ENCODE measurements at places on chromosomes 2 and 18.

DNA sequence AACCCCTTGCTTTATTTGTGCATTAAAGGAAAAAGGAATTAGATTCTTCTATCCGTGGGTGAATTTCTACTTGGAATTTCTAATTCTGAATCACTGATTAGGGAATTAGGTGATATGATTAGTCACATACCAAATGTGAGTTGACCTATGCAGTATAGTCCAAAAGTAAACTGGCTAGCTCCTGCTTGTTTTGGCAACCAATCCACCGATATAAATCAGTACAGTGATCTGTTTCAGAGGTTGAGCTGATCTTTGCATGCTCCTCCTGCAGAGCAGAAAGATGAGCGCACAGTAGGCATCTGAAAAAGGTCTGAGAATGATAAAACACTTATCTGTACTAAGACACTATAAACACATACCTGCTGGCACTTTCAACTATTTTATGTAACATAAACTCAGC lies 86.6 kb downstream of the LRP1B start:
- DNase-seq: no peak

DNA sequence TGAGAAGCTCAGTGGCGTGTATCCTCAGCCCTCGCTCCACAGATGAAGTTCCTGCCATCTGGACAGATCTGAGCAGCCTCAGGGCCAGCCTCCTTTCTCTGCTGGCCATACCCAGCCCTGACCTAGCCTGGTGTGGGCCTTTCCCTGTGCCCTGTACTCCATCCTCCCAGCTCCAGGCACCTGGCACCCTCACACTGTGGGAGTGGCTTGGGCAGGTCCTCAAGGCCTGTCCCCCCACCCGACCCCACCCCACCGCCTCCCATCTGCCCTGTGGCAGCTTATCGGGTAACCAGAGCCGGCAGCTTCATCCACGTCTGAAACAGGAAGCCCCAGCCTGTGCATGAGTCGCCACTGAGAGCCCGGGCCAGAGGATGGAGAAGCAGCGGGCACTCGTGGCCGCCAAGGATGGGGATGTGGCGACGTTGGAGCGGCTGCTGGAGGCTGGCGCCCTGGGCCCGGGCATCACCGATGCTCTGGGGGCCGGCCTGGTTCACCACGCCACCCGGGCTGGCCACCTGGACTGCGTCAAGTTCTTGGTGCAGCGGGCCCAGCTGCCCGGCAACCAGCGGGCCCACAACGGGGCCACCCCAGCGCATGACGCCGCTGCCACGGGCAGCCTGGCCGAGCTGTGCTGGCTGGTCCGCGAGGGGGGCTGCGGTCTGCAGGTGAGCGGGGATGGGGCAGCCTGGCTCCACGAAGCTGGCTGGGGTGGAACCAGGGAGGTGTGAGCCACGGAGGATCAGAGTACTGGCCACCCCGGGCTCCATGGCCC lies at the start of gene ESPNL:
TSS of gene ESPNL (plus strand) at position 292 of the 772 bp plus-strand sequence. CDS start at position 372, 80 bp downstream.
- no peak for DNase-seq

GRCh38 chr18:63725682-63726480 lies 23.1 kb downstream of the SERPINB11 start:
- no peak for DNase-seq

DNA sequence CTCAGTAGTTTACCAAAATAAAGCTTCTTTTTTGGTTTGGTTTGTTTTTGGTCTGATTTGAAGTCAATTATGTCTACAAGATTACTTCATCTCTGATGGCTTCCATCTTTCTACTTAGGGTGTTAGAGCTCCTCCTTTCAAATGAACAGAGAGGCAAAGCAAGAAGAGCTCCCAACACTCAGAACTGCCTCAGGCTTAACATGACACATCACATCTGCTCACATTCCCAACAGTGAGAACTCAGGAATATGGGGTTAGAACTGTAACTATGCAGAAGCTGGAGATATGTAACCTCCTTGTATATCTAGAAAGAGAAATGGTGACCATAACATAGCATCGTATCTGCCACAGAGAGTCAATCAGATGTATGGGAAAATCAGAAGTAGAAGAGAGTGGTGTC lies 11.4 kb upstream of the LRATD1 start:
- DNase-seq: no peak

GRCh38 chr2:147122944-147123343 lies 721.9 kb upstream of the ACVR2A start:
- no peak for DNase-seq

DNA sequence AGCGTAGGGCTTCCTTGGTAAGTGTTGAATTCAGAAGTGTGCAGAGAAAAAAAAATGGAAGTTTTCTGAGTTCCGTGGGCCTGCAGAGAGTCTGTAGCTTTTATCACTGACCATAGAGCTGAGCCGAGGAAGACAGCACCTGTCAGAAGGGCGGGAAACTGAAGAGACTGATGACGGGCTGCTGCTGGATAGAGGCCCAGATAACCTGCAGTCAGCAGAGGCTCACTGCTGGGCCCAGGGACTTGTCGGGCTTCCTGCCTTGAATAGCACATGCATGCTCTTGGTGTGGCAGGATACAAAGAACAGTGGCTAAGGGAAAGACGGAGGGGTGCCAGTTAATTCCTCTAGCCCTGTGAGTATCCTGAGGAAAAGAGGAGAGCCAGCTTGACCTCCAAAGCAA lies 166.4 kb downstream of the MGAT5 start:
- DNase-seq: no peak

DNA sequence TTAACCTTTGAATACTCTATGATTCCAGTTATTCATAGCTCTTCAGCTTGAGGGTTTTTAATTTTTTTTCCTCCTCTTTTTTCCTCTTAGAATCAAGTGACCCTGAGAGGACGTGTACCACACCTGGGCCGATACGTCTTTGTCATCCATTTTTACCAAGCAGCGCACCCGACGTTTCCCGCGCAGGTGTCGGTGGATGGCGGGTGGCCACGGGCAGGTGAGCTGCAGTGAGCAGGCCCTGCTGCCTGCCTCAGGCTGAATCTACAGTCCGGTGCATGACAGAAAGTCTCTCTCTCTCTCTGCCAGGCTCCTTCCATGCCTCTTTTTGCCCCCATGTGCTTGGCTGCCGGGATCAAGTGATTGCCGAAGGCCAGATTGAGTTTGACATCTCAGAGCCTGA lies 153.1 kb downstream of the LAMA3 start:
- DNase-seq: no peak

- DNase-seq: no peak
Measured at GRCh38 chr18:11831921-11832320, 19.3 kb upstream of the CHMP1B start.

- no peak for DNase-seq
Measured at GRCh38 chr2:174788291-174788929, 24.1 kb upstream of the CHRNA1 start.

DNA sequence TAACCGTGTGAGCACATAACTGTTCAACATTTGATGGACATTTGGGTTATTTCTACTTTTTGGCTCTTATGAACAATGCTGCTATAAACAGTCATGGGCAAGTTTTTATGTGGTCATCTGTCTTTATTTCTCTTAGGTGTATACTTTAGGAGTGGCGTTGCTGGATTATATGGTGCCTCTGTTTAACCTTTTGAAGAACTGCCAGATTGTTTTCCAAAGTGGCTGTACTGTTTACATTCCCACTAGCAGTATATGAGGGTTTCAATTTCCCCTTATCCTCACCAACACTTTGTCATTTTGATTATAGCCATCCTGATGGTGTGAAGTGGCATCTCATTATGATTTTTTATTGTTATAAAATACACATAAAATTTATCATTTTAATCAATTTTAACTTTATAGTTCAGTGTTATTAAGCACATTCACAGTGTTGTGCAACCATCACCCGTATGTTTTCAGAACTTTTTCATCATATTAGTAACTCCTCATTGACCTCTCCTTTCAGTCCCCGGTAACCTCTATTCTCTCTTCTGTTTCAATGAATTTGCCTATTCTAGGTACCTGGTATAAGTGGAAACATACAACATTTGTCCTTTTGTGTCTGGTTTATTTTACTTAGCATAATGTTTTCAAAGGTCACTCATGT lies 55.4 kb downstream of the EML4 start:
- DNase-seq: no peak

DNA sequence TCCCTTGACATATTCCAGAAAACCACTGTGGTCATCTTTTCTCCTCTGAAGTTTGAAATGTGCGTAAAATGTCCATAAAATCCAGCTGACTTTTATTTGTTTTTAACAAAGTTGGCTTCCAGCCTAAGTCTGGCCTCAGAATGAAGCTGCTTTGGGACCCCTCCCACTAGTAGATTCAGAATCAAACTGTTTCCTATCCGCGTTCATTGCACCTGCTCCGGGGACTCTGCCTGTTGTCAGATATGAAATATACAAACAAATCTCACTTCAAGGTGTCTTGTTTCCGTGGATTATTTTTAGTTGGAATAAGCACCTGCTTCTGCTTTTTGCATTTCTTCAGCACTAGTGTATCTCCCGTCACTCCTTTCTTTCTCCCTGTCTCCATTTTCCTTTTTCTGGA lies 115.7 kb upstream of the FHL2 start:
- no peak for DNase-seq

GRCh38 chr18:11518788-11519685 lies 90.4 kb upstream of the SLC35G4 start:
- no peak for DNase-seq

DNA sequence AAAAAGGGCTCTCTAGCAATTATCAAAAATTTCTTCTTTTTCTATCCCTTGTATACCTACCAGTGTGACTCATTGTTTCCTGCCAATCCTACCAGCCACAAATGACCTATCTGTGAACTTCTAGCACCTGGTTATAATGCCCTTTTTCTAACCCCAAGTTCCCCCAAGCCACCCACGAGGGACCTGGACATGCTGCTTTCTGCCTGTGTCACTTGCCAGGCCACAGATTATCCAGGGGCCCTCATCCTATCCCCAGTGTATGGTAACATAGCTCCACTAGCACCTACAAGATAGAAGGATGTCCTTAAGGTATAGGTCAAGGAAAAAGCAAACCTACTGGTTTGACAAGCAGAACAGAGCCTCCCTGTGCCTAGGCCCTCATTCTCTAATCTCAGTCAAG lies 26.8 kb downstream of the AAK1 start:
- DNase-seq: no peak

DNA sequence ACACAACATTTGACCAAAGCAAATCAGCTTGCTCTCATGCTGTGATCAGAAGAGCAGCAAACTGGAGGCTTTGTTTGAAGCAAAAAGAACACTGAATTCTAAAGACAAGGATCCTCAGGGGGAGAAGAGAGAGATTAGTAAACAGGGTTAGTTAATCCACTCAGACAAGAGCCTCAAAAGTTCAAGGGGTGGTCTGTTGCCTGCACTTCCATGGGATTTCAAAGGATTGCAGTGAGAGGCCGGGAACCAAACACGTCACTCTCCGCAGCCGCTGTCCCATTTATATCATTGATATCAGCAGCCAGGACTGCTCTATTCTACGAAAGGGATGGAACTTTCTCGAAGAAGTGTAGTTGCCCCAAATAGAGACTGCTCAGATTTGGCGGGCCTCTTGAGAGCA lies 97.8 kb upstream of the SP3 start:
- DNase-seq: no peak

- no peak for DNase-seq
Measured at GRCh38 chr2:69570474-69570873, 73.1 kb downstream of the AAK1 start.

DNA sequence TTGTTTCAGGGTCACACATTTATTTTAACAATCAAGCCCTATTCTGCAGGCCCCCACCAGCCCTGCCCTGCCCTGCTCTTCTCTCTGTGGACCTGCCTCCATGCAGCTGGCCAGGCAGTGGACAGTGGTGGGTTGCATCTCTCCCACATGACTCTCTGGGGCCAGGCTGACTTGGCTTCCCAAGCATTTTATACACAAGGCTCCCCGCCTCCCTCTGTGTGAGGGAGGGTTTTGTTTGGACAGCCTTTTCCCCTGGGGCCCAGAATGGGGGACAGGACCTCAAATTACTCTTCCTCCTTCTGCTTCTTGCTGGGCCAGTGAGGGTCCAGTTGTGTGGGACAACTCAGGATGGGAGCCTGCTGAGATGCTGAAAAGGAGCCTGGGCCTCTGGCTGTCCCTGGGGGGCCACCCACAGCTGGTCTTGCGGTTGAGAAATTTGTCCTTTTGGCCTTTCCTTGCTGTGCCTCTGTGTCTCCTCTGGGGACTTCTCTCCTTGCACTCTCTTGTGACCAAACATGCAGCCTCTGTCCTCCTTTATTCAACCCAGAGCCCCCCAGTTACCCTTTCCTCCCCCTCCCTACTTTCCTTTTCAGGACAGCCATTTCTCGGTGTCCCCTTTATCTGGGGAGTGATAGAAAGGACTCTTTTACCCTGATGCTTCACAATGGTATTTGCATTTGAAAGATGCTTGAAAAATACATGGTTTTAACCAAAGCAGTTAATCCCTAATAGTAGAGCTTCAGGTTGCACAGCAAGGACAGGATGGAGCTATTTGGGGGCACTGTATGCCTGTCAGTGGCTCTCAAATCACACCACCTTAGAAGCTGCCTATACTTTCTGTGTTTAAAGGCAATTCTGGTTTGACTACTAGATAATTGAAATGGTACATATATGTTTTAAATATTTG lies 151.1 kb downstream of the FHOD3 start:
- no peak for DNase-seq

DNA sequence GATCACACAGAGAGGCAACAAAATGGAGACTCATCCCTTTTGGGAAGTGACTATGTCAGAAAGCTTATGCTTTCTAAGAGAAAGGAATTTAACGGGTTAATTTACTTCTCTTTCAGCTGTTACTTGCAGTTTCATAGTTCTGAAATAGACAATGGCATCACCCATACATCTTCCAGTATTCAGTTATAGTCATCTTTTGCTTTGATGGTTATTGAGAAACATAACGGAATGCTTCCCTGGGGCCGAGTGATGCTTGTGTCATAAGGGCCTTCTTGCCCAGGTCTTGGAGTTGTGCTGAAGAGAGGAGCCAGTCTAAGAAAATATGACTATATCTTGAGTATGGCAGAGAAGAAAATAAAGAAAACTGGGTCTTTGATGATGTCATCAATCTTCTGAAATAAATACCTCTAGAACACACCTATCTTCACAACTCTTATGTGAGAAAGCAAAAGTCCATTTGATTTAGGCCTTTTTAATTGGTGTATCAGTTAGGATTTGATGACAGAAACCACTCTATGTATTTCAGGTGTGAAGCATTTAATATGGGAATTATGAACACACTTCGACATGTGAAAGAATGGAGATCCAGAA lies 328.2 kb downstream of the LRRTM4 start:
- no peak for DNase-seq

DNA sequence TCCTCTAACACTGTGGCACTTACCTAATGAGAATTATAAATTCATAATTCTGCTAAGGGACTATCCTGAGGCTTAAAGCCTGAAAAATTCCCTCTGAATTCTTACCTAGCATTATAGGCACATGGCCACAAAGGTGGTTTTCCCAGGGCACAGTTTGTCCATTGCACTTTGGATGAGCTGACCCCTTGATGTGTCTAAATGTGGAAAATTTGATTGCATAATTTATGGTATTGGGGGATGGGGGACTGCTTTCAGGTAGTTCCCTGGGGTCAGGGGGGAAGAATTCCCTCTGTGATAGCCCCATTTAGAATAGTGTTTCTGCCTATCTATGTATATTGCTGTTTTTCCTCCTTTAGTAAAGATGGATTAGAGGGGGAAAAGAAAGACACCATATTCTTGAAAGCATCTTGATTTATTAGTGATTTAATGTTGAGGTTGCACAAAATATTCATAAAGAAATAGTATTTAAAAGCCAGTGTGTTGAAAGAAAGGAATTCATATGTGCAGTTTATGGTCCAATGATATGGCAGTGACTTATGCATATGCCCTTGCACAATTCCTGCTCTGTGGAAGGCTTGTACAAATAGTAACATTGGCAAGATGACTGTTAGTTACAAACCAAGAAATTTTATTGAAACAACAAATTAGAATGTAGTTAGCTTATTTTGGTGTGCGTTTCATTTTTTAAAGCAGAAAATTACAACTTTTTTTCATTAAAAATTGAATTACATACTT lies 8.7 kb upstream of the HTR2B start:
- DNase-seq: no peak

- DNase-seq: no peak
Measured at GRCh38 chr2:47241715-47242114, 86.6 kb upstream of the STPG4 start.

Measured in T1000 (cell line).